SJSA1 (cell line): ENCODE measurements at places on chromosomes 3 and 15. TPM values are rescaled to one million over a fixed set of nuclear protein-coding genes. Genes with fewer than 3 reads are reported as not detected.

DNA sequence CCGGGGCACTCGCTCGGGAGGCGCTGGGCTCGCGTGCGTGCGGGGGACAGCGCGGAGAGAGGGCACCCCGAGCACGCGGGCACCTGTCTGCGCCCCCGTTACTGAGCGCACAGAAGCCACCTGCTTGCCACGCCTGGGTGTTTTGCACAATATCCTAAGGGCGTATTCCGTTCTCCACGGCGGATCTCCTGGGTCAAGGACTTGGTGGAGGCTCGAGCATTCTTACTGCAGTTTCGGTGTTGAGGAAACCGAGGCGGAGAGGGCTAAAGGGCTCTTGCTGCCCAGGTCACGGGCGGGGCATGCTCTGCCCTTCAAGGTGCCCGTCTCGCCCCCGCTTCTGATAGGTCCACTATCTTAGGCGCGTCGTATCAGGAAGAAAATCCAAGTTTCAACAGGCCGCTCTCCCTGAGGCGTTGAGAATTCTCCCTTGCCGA is 526 bp downstream of the GPD1L start:
- DNase-seq, result no peak

GRCh38 chr15:97998307-97999071 is 38.0 kb downstream of the ARRDC4 start:
- DNase-seq, result peak; percentile 8

DNA sequence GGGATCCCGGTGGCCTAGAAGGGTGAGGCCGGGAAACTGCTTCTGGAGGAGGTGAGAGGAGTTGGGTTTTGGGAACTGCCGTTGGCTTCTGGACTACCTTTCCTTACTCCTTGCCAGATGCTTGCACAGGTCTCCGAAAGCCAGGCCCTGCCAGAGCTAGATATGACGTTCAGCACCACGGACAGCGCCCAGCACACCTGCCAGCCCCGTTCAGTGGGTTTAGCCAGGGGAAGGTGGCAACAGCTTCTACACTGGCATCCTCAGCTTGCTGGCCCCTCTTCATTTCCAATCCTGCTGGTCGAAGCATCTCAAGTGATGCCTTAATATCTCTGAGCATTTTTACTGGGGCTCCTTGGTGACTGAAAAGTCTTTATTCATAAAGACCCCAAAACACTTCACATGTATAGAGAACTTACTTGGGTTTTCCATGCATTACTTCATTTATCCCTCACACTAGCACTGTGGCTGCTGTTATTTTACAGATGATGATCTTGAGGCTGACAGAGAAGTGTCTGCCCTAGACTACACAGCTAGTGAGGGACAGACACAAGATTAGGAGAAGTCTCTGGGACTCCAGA is 21.9 kb downstream of the HCN4 start:
- no peak for DNase-seq

GRCh38 chr3:133443649-133444422 is 44.0 kb downstream of the BFSP2 start:
- peak; percentile 76 for DNase-seq

PIGZ gene
- 0.13 and 0.84 TPM in 2 replicates for total RNA-seq

GRCh38 chr3:39766433-39766832 is 43.0 kb upstream of the MYRIP start:
- no peak for DNase-seq

DNA sequence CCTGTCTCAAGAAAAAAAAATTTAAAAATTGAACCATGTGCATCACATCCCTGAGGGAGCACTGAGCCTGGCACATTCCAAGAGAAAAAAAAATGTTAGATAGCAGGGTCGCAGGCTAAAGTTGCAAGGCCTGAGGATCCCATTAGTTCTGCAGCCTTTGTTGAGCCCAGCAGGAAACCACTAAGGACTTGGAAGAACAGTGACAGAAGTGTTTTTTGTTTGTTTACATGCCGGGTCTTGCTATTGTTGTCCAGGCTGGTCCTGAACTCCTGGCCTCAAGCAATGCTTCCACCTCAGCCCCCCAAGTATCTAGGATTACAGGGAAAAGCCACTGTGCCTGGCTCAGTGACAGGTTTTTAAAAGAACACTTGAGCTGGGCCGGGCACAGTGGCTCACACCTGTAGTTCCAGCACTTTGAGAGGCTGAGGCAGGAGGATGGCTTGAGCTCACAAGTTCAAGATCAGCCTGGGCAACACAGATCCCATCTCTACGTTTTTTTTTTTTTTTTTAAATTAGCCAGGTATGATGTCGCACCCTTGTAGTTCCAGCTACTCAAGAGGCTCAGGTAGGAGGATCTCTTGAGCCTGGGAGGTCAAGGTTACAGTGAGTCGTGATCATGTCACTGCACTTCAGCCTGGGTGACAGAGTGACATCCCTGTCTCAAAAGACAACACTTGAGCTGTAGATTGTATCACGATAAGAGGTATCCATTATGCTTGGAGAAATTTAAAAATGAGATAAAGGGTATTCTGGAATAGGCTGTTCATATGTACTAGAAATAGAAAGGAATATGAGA is 15.2 kb downstream of the CHAC1 start:
- DNase-seq, result no peak

GRCh38 chr3:52174896-52175295 is 20.7 kb upstream of the POC1A start:
- no peak for DNase-seq

DNA sequence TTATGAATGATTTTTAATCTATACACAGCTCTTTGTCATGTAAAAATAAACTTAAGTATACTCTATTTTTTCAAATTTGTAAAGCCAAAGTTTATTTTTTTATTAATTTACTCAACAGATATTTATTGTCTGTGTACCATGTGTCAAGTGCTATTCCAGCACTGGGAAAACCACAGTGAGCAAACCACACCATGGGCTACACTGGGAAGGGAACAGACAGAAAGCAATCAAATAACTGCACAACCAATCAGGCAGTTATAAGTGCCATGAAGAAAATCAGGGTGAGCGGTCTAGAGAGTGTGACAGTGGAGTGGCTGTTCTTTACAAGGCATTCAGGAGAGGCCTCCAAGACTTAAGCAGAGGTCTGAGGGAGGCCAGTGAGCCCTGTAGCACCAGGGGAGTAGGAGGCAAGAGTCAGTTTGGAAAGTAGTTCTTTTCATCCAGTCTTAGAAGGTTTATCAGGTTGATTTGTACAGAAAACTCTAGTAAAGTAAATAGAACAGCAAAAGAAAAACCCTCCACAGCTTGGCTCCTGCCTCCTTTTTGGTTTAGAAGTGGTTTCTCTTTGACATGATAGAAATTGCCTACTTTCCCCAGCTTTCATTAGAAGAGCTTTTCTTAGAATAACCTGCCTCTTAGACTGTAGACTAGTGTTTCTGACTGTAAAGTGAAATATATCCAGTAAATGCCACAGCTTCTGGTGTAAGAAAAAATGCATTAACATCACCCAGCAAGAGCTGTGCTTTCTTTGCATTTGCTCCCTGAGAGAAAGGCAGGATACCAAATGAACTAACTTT is 13.7 kb downstream of the EIF2AK4 start:
- DNase-seq, result no peak

HGD gene
- total RNA-seq, result not detected in 2 replicates

SLC22A14 gene
- not detected in 2 replicates for total RNA-seq

GRCh38 chr3:175716446-175716845 is 857.3 kb downstream of the NAALADL2 start:
- DNase-seq, result no peak

PLA2G4E gene
- total RNA-seq, result not detected in 2 replicates

DNA sequence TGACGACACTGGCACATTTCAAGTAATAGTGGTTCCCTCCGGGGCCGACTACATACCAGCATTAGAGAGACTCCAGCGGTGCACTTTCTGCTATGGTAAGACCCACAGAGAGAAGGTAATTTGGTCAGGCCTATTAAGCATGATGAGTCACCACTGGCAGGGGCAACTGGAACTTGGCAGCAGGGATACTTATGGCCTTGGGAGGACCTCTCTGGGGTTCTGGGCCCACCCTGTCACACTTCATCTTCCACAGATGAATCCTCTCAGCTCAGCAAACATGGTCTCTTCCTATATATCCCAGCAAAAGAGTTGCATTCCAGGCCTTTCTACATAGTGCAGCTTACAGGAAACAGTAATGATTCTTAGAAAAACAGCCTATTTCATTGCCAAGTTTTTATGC is 88.0 kb downstream of the PIK3R4 start:
- DNase-seq, result no peak

GRCh38 chr3:174862666-174863065 is 3.5 kb downstream of the NAALADL2 start:
- DNase-seq, result no peak

DNA sequence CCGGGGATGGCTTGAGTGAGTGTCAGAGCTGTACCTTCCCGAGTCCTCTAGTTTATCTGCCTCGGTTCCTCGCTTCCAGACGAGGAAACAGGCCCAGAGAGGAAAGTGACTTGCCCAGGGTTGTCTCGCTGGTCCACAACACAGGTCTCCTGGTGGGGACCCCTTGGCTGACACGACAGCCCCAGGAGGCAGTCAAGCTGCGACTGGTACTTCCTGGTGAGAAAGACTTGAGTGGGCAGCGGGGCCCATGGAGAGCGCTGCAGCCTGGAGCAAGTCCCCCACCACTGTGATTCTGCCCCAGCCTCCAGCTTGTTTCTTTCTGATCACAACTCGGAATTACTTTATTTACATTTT is 600 bp upstream of the CHRNA5 start:
- no peak for DNase-seq

BMF gene
- total RNA-seq, result 3.2 and 6.2 TPM in 2 replicates

DNA sequence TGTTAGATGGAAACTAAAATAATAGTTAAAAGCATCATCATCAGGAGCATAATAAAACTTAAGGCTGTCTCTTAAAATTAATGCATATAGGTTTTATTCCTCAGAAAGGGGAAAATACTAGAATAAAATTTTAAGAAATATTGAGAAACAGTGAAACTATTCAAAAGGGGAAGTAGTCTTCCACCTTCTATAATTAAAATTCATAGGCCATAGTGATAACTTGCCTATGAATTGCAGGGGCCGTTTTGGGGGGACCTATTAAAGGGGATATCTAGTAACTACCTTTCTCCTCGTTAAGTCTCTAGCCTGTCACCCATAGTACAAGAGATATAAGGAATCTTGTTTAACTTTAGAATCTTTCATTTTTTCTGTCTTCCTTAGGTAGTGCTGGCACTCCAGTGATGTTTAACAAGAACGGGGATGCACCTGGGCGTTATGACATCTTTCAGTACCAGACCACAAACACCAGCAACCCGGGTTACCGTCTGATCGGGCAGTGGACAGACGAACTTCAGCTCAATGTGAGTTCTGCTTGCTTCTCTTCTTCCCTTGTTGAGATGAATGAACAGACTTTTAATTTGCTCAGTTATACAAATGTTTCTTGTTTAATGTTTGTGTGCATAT is 600.4 kb downstream of the GRM7 start:
- DNase-seq, result no peak

DNA sequence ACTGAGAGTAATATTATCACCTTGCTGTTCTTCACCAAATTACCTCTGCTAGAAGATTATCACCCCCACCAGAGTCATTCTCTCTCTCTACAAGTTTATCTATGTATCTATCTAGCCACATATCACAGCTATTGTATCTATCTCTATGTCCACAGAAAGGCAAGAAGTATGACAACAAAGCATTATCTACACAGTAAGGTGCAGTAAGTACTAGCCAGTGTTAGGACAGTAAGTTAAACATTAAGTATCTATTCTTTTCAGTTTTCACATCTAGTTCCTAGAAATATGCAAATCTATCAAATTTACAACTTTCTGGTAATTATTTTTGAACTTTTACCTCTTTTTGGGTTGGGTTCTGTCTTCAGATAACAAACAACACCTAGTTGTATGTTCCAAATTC is 26.5 kb upstream of the XXYLT1 start:
- DNase-seq, result no peak

DNA sequence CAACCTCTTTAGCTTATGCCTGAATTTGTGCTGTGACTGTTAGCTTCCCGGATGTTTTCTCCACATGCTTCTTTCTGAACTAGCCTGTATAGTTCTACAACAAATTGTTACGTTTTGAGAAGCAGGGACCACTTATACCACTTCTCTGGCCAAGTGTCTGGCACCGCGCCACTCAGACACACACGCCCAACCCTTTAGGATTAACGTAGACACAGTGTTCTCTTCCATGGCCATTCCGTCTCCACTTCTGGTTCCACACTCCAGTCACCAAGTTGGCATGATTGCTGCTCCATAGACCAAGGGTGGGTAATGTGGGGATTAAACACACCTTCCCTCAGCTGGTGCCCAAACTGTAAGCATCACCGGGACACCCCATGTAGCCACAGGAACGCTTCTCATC is 755 bp upstream of the TMEM108 start:
- DNase-seq, result no peak

DNA sequence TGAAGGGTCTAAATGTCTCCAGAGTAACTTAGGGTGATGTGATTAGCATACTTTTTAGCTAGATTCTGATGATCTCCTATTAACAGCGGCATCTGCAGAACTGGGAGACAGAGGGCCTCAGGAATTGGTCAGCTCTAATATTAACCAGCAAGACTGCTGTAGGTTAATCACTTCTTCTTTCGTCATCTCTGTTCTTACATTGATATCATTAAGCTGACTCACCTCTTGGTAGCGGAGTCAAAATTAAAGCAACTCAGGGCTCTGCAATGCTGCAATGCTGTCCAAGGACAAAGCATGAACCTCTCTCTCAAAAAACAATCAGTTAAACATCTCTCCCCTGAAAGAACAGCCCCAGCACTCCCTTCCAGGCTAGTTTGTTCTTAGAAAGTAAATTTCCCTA is 57.5 kb upstream of the TRA2B start:
- DNase-seq, result no peak

ATP6V1A gene
- 54.8 and 65.8 TPM in 2 replicates for total RNA-seq

RTP1 gene
- not detected in 2 replicates for total RNA-seq

CCR3 gene
- 0.29 and 0.66 TPM in 2 replicates for total RNA-seq

DNA sequence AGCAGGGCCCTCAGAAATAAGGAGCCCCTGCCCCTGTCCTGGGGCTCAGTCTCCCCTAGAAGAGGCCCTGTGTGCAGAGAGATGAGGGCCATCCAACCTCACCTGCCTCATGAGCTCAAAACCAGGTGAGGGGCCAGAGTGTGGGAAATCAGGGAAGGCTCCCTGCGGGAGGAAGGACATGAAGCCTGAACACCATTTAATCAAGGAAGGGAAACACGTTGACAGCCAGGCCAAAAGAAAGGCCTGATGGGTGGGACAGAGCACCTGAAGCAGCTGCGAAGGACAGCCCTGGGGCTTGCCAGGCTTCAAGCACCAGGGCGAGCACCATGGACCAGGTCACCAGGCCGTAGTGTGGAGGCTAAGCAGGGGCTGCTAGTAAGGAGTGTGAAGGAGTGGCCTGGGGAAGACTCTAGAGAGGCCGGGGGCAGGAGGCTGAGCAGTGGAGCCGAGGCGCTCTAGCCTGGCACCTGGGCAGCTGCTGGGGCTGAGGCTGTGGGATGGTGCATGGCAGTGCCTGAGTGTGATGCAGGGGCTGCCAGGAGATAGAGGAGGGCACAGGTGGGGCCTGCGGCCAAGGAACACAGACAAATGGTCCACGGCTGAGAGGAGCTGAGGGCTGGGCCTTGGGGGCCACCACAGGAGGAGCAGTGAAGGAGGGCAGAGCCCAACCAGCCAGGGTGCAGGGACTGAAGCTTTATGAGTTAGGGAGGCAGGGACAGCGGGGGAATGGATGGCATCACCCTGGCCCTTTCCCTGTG is 16.1 kb downstream of the ACAA1 start:
- no peak for DNase-seq

LCTL gene
- total RNA-seq, result 0.25 and 1.3 TPM in 2 replicates

CCDC13 gene
- 0.39 and 1.0 TPM in 2 replicates for total RNA-seq

- no peak for DNase-seq
Observed at GRCh38 chr15:75203017-75203907, 1.6 kb downstream of the C15orf39 start.
